Stimulated activated naive CD4-positive, alpha-beta T cell (primary cell): ENCODE measurements at places on chromosomes 12 and 14.

- DNase-seq = no peak
These were observed 24.6 kb upstream of the KIF26A start for GRCh38 chr14:104113631-104114420.

DNA sequence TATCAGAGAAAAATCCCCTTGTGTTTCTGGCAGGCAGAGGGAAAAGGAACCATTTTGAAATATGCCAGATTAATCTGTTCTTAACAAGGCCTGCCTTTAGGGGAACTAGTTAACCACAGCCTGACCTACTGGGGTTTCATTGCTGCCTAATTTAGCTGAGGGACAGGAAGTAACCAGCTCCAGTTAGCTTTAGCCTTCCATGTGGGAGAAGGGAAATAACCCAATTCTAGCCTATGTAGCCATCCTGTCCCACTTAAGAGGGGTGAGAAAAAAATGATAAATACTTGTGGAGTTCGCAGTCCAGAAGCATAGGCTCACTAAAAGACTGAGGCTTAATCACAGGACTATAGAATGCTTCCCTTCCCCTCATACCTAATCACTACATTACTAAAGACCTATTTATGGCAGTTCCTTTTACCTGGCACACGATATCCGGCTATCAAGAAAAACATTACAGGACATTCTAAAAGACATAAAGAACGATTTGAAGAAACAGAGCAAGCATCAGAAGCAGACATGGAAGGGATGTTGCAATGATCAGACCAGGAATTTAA lies 22.8 kb downstream of the COX8C start:
- no peak for DNase-seq

GRCh38 chr14:72701605-72702004 lies 192.3 kb downstream of the DPF3 start:
- DNase-seq = no peak

- no peak for DNase-seq
These were observed 69.9 kb upstream of the PSMA6 start for GRCh38 chr14:35222324-35222723.

DNA sequence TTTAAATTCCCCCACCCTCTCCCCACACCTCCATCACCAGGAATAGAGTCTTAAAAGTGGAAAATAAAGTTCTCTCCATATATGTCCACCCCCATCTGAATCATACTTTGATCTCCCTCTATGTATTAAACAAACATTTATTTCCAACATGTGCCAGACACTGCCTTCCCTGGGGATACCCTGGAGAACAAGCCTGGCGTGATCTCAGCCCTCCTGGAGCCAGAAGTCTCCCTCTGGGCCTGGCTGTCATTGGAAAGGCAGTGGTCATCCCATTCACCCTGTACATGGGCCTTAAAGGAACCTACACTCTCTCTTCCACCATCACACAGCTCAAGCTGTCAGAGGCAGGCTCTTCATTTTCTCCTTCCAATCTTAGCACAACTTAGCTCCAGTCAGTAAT lies 143.6 kb downstream of the EMP1 start:
- no peak for DNase-seq

- DNase-seq = no peak
These were observed 7.0 kb downstream of the DGKA start for GRCh38 chr12:55937981-55938380.

DNA sequence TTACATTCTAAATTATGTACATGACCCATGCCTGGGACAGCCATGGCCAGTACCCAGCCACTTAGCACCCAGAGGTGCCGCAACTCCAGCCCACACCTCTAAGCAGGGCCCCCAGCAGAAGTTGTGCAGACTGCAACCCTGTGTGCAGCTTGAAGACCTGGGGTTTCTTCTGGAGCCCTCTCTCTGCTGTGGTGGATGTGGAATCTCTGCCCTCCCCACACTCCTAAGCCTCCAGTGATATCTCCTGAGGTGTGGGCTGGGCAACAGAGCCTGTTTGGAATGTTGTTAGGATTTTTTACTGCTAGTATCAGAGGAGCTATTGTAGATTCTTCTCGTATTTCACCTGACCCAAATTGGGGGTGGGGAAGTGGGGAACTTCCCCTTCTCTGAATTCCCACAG lies 59.4 kb upstream of the TUNAR start:
- no peak for DNase-seq

DNA sequence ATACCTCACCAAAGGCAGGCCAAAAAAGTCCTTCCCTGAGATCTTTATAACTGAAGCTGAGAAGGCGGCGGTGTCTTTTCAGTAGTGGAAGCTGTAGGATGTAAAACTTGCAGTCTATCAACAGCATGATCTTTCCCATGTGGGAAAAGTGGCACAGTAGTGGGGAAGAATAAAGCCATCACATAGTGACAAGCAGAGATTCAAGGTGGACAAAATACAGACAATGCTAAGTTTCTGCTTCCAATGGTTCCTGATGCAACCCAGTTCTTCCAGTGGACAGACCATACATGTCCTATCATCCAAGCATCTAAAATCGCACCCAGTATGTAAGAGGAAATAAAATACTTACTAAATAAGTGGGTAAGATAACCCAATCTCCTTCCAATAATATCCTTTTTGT lies 4.1 kb downstream of the RPS6KA5 start:
- DNase-seq = no peak

DNA sequence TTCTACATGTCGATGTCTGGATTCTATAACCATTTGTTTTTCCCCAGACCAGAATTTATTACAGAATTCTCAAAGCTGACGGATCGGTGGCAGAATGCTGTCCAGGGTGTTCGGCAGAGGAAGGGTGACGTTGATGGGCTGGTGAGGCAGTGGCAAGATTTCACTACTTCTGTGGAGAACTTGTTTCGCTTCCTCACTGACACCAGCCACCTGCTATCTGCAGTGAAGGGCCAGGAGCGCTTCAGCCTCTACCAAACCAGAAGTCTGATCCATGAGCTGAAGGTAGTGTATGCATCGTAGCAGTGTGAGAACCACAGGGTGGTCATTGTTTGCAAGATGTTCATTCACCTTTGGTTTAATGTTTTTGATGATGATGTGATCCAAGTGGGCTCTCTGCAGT lies 124.0 kb downstream of the ESR2 start:
- no peak for DNase-seq

DNA sequence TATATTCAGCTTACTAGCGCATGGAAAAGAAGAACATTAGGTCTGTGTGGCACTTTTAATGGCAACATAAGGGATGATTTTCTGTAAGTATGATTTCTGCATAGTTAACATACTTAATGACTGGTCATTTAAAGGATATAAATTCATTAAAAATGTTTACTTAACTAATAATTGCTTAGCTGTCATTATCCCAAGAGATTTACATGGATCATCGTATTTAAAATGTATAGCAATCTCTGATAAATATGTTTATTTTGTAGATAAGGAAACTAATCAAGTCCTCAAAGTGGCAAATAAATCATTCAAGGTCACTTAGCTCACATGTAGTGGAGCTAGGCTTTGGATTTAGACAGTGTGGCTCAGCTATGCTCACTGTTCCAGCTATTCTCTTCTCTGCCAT lies 158.6 kb downstream of the OTOGL start:
- DNase-seq = no peak

DNA sequence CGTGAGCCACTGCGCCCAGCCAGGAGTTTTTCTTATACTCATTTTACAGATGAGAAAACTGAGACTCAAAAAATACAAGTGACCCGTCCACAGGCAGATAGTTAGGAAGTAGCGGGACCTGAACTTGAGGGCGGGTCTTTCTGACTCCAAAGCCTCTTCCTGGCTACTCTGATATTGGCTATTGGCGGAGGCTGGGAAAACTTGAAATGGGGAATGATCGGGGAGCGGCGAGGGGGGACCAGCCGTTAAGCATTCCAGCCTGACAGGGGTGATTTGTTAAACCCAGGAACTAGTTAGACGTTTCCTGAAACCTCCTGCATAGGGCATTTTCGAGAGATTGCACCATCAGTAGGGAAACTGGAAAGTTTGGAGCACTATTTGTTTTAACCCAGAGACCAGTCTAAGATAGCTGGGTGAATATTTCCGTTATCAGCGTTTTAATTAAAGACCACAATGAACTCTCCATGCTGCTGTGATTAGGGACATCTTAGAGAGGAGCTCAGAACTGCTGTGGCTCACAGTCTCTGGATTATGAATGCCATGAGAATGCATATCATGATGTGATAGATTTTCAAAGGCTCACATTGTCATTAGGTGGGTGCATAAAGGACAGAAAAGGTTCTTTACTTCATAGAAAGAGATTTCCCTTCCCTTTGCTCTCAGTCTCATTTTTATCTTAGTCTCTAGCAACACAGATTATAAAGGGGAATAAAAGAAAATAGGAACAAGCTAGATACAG lies 2.5 kb downstream of the NR1H4 start:
- DNase-seq = no peak
